GDM1 (cell line): ENCODE measurements at places on chromosomes 6 and 20.

GRCh38 chr20:2518558-2518957 lies 9.8 kb upstream of the ZNF343 start:
- DNase-seq, result no peak

DNA sequence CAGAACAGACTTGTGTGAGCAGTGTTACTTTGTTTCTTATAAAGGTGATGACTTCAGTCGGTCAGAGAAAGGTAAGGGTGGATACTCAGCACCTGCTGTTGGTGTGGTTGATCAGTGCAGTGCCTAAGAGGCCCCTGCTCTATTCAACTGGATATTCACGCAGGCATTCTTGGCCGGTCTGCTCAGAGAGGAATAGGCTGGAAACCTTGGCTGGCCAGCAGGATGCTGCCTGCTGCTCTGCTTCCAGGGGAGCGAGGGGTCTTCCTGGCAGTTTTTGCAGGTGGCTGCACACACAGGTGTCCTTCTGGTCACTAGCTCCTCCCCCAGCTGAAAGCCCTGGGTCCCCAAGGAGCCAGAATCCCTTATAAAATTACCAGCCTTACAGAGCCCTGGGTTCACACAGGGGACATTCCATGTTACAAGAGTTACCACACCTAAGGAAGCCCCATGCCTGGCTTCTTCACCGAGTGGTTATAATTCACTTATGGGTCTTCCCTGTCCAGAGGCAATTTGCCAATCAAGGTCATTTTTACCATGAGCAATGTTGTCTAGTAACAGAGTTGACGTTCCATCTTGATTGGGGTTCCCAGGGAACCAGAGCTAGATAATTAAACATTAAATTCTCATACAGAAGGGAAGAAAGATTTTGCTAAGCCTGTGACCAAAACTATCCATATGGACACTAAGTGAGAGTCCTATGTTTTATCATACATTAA lies 16.4 kb downstream of the SYNJ2 start:
- DNase-seq, result no peak

GRCh38 chr20:41654292-41654691 lies 36.1 kb upstream of the CHD6 start:
- DNase-seq, result no peak

- DNase-seq, result no peak
Observed at GRCh38 chr6:52424513-52424912, 4.4 kb downstream of the EFHC1 start.

GRCh38 chr6:80610846-80611245 lies 504.4 kb downstream of the BCKDHB start:
- DNase-seq, result no peak
